Ascending aorta (tissue), 2 donors: ENCODE measurements at places on chromosomes 11 and 22. TPM values are rescaled to one million over a fixed set of nuclear protein-coding genes. Genes with fewer than 3 reads are reported as not detected.

Gene ANKRD13D
- total RNA-seq: 54.7 TPM

Gene LRRC56
- total RNA-seq: not detected

Gene STIP1
- total RNA-seq: 77.7 TPM

Gene PPP6R2
- 55.5 TPM for total RNA-seq

Gene CASP5
- total RNA-seq: not detected

- no peaks in the 10 kb centered on the region for H3K27me3 ChIP-seq
- H3K27ac ChIP-seq: no peak overlapping the region
- H3K4me3 ChIP-seq: no peak overlapping the region
- H3K36me3 ChIP-seq: no peaks in the 10 kb centered on the region
- H3K4me1 ChIP-seq: no peaks in the 10 kb centered on the region
Measured at GRCh38 chr11:120079750-120080610, 57.9 kb downstream of the TRIM29 start.

DNA sequence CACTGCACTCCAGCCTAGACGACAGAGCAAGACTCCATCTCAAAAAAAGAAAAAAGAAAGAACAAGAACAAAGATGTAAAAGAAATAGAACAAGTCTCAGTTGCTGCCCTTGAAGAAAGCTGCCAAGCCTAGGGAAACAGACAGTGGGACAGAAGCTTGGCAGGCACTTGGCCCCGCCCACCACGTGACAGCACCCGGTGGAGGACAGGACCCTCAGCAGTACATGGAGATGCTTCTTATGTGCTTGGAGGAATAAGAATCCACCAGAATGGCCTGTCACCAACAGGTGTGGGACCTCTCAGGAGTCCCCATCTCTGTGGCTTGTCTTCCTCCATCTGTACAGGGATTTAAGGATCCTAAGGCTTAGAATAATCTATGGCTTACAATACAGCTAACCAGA lies 7.6 kb upstream of the TMPRSS6 start:
- no peak for DNase-seq
- no peak overlapping the region for H3K27ac ChIP-seq
- no peaks in the 10 kb centered on the region for H3K4me1 ChIP-seq
- no peaks in the 10 kb centered on the region for H3K36me3 ChIP-seq

- no peaks in the 10 kb centered on the region for H3K27me3 ChIP-seq
- no peaks in the 10 kb centered on the region for H3K4me1 ChIP-seq
- DNase-seq: no peak
- no peak overlapping the region for H3K4me3 ChIP-seq
Measured at GRCh38 chr11:119936426-119936825, 201.5 kb downstream of the TRIM29 start.

DNA sequence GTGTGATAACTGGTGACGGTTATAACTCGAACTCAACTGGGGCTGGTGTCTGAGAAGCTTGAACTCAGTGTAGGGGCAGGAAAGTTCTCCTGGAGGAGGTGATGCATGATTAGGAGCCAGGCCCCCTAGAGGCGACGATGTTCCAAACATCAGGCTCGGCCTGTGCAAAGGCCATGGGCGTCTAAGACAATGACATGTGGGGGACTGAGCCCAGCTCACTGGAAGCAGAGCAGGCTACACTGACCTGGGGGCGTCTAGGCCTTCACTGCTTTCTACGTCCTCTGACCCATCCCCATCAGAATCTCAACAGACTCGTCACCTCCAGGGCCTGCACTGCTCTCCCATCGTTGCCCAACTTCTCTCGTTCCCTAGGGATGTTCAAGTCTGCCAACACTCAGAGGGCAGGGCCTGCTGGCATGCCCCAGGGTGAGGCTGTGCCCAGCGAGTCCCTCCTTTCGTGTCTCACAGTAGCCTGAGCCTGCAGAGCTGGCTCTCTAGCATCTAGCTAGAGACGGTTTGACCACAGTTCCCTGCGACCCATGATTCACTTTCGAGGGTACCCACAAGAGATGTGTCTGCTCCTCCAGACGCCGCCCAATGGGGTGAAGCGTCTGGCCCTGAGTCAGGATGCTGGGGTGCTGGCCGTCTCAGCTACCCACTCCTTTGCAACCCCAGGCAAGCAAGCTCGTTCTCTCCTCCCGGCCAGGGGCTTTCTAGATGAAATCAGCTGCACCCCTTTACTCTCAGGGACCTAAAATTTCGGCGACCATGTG lies 1.1 kb upstream of the ATG16L2 start:
- H3K27ac ChIP-seq: peak overlapping the region; percentile 92
- peak overlapping the region; percentile 81 for H3K4me3 ChIP-seq
- peaks cover 14% of the 10 kb centered on the region for H3K36me3 ChIP-seq
- no peaks in the 10 kb centered on the region for H3K27me3 ChIP-seq

- no peak overlapping the region for H3K4me3 ChIP-seq
- peaks cover 4% of the 10 kb centered on the region for H3K36me3 ChIP-seq
- H3K27me3 ChIP-seq: no peaks in the 10 kb centered on the region
- peak; percentile 65 for DNase-seq
- H3K4me1 ChIP-seq: no peaks in the 10 kb centered on the region
- no peak overlapping the region for H3K27ac ChIP-seq
Measured at GRCh38 chr11:116931206-116931953, 94.0 kb upstream of the APOA1 start.

DNA sequence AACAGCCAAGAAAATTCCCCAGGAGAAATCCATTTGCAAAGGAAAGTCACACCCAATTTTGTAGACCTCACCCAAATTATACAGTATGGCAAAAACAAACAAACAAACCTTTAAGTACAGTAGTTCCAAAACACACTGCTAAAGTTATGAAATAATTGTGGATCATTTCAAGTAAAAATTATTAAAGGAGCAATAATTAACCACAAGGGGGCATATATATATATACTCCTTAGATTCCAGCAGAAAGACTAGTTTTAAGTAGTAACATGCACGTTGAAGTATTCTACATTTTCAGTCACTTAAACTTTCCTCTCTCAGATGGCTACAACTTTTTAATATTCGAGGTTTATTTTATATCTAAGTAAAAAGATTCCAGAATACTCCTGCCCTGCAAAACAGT lies 26.8 kb downstream of the RNF141 start:
- no peaks in the 10 kb centered on the region for H3K4me1 ChIP-seq
- H3K27me3 ChIP-seq: no peaks in the 10 kb centered on the region
- peak overlapping the region; percentile 41 for H3K27ac ChIP-seq
- no peak for DNase-seq

- no peaks in the 10 kb centered on the region for H3K4me1 ChIP-seq
- H3K4me3 ChIP-seq: peak within 1 kb of the TSS; percentile 82
- no peaks in the 10 kb centered on the region for H3K36me3 ChIP-seq
- no peak for DNase-seq
- H3K27ac ChIP-seq: peak within 1 kb of the TSS; percentile 38
- H3K27me3 ChIP-seq: no peaks in the 10 kb centered on the region
Measured at GRCh38 chr11:35943713-35944502, at the start of gene LDLRAD3. TSS of gene LDLRAD3 (plus strand) at chr11:35944062. CDS start at chr11:35944099, 37 bp downstream.

GRCh38 chr11:95793116-95793515 lies 2.8 kb downstream of the CEP57 start:
- no peak overlapping the region for H3K27ac ChIP-seq
- no peaks in the 10 kb centered on the region for H3K36me3 ChIP-seq
- no peak overlapping the region for H3K4me3 ChIP-seq
- H3K27me3 ChIP-seq: no peaks in the 10 kb centered on the region
- DNase-seq: no peak
- H3K4me1 ChIP-seq: no peaks in the 10 kb centered on the region

GRCh38 chr22:24489011-24489410 lies 6.1 kb upstream of the UPB1 start:
- no peak overlapping the region for H3K4me3 ChIP-seq
- no peaks in the 10 kb centered on the region for H3K4me1 ChIP-seq
- H3K27me3 ChIP-seq: no peaks in the 10 kb centered on the region
- no peaks in the 10 kb centered on the region for H3K36me3 ChIP-seq

GRCh38 chr11:122853971-122854446 lies 15.7 kb downstream of the CRTAM start:
- no peaks in the 10 kb centered on the region for H3K36me3 ChIP-seq
- H3K27me3 ChIP-seq: no peaks in the 10 kb centered on the region
- H3K4me3 ChIP-seq: no peak overlapping the region
- H3K27ac ChIP-seq: no peak overlapping the region

DNA sequence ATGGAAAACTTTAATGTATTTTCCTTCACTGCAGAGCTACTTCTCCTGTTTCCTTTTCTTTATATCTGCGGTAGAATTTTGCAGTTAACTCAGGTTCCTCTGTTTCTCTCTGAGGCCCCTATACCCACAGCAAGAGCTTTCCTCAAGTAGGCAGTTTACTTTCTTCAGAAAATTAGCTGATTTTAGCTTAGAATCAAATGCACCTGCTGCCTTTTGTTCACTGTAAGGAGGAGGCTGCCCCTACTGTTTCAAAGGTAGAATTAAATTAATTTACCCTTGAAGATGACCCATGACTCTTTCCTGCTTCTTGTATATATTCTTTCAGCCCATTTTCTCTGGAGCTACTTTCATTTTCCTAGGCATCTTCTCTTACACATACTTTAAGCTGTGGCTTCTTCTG lies 68.7 kb upstream of the GDPD4 start:
- H3K27me3 ChIP-seq: no peaks in the 10 kb centered on the region
- H3K27ac ChIP-seq: no peak overlapping the region
- H3K4me1 ChIP-seq: no peaks in the 10 kb centered on the region
- H3K4me3 ChIP-seq: no peak overlapping the region
- H3K36me3 ChIP-seq: peaks cover 23% of the 10 kb centered on the region

DNA sequence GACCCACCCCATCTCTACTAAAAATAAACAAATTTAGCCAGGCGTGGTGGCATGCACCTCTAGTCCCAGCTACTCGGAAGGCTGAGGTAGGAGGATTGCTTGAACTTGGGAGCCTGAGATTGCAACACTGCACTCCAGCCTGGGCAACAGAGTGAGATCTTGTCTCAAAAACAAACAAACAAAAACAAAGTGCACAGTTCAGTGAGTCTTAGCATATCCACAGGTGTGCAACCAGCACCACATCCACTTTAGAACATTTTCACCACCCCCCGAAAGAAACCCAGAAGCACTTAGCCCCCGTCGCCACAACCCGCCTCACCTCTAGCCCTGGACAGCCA lies 27.4 kb downstream of the MB start:
- no peak for DNase-seq
- no peaks in the 10 kb centered on the region for H3K4me1 ChIP-seq
- H3K4me3 ChIP-seq: no peak overlapping the region
- H3K27ac ChIP-seq: no peak overlapping the region
- no peaks in the 10 kb centered on the region for H3K27me3 ChIP-seq

DNA sequence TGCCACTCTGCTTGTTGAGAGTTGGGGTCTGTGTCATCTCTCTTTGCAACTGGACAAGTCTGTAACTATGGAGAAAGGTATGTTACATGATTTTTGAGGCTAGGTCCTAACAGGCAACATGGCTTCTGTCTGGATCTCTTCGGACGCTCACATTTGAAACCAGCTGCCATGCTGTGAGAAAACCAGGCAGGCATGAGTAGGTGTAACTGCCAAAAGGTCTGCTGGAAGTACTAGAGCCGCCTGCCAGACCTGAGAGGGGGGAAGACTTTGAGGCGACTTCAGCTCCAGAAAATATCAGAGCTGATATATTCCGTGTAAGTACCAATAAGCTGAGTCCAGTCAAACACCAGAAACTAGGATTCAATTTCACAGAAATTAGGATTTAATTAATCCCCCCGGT lies 579.5 kb downstream of the LRRC4C start:
- H3K27ac ChIP-seq: no peak overlapping the region
- no peaks in the 10 kb centered on the region for H3K27me3 ChIP-seq
- no peaks in the 10 kb centered on the region for H3K4me1 ChIP-seq
- no peak for DNase-seq
- no peaks in the 10 kb centered on the region for H3K36me3 ChIP-seq
- no peak overlapping the region for H3K4me3 ChIP-seq

GRCh38 chr11:127157225-127157624 lies 156.7 kb upstream of the KIRREL3 start:
- no peaks in the 10 kb centered on the region for H3K4me1 ChIP-seq
- H3K4me3 ChIP-seq: no peak overlapping the region
- no peak overlapping the region for H3K27ac ChIP-seq
- DNase-seq: no peak
- no peaks in the 10 kb centered on the region for H3K27me3 ChIP-seq
- no peaks in the 10 kb centered on the region for H3K36me3 ChIP-seq

- H3K4me1 ChIP-seq: no peaks in the 10 kb centered on the region
- no peak overlapping the region for H3K4me3 ChIP-seq
- no peak for DNase-seq
Measured at GRCh38 chr11:33635161-33635560, 65.5 kb downstream of the C11orf91 start.
